ENCODE measurements at places on chromosomes 16 and 17.

GRCh38 chr16:2426941-2427361 lies 2.3 kb upstream of the CCNF start:
- DNase-seq, result no peak

- no peak for DNase-seq
Observed at GRCh38 chr16:4272114-4272956, 488 bp downstream of the TFAP4 start.

- DNase-seq, result no peak
Observed at GRCh38 chr17:46972346-46972745, 6.7 kb downstream of the RPRML start.

DNA sequence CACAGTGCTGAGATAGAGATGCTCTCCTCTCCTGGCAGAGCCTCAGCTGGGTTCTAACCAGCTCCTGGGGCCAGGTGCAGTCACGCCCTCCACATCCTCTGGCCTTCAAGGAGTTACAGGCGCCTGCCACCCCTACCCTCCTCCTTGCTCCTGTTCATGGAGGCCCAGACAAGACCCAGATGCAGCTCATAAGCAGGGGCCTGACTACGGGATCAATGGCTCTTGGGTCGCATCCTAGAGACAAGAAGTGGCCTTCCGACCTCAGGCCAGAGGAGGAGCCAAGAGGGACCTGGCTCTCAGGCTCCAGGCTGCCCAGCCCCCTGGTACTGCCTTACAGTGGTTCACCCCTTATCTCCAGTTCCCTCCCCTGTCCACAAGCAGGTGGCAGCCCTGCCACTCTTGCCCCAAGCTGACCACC lies 23.0 kb downstream of the ARHGAP27 start:
- no peak for DNase-seq

DNA sequence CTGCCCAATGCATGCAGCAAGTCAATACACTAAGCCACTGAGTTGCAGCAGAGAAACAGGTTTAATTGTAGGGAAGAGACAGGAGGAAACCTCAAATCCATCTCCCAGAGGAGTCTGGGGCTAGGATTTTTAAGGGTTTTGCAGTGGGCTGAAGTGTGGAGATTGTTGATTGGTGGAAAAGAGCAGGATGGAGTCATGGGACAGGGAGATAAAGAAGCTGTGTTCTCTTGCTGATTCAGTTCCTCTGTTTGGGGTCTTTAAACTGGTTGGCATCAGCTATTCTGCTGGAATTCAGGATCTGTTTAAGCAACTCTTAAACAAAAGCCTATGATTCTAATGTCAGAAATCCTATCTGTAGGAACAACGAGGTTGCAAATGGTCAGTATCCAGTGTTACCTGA lies 180.8 kb upstream of the CACNG3 start:
- DNase-seq, result no peak

GRCh38 chr16:89633064-89633631 lies 19.7 kb downstream of the DPEP1 start:
- DNase-seq, result no peak

GRCh38 chr16:52537516-52537915 lies 9.4 kb downstream of the TOX3 start:
- no peak for DNase-seq

DNA sequence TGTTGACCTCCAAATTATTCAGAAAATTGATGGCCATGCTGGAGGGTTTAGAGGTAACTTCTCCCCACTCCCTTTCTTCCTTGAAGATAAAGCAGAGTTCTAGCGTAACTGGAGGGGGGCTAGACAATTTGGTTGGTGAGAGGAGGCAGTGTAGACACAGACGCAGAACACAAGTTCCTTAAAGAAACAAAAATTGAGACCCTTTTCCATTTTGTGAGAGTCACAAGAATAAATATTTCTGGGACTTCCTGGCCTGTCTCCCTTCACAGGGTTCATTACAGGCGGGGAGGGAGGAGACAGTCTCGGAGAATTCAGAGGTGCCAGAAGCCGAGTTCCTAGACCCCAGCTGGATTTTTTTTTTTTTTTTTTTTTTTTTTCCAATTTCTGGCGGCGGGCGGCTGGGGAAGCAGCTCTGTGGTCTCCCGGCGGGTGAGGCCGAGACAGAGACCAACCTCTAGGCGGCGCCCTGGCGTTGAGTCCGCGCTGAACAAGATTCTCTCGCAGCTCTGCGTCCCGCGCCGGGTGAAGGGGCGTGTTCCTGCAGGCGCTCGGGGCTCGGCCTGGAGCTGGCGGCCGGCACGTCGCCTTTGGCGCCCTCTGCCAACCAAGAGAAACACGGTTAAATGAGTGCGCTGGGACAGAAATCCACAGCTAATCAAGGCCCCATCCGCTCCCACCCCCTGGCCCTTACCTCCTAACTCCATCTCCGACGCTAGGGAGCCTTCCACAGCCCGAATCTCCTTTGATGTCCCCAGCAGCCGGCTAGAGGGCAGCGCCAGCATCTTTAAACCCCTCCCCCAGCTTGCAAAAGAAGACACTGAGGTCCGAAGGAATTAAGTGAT lies 10.2 kb upstream of the HOXB9 start:
- DNase-seq, result no peak

DNA sequence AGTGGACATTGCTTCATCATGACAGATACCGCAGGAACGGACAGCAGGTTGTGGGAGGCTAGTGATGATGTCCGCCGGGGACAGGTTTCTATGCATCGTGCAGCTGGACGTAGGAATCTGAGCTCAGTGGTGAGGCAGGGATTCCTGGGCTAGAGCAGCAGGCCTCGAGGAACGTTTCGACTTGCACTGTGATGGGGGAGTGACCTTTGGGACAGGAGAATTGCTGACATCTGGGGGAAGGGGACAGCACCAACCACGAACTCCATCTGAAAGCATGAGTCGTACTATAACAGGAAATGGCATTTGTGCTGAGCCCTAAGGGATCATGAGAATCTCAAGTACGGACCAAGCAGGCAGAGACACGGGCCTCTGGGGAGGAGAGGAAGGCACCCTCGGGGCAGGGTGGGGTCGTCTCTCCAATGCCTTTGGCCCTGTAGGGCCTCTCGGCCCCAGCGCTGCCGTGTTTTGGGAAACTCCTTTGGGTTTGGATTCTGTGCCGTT lies 65.8 kb upstream of the ENDOV start:
- no peak for DNase-seq

- DNase-seq, result no peak
Observed at GRCh38 chr17:2028737-2029136, 1.2 kb upstream of the DPH1 start.

- DNase-seq, result no peak
Observed at GRCh38 chr17:41689497-41690299, 1.0 kb downstream of the EIF1 start.

DNA sequence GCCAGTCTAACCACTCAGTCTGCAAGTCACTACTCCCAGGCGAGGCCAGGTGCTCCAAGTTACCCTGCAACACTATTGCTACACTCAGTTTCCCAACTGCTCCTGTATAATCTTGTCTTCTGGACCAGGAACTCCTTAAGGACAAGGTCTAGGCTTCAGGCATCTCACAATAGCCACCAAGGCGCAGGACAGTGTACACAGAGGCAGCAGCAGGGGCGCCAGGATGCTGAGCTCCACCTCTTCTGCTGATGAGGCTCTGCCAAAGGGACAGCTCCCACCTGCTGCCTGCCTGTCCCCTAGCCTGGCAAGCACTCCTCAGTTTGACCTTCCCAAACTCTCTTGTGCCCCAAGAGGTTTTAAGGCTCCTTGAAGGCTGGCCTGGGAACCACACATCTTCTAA lies 3.4 kb downstream of the SLC25A11 start:
- no peak for DNase-seq

DNA sequence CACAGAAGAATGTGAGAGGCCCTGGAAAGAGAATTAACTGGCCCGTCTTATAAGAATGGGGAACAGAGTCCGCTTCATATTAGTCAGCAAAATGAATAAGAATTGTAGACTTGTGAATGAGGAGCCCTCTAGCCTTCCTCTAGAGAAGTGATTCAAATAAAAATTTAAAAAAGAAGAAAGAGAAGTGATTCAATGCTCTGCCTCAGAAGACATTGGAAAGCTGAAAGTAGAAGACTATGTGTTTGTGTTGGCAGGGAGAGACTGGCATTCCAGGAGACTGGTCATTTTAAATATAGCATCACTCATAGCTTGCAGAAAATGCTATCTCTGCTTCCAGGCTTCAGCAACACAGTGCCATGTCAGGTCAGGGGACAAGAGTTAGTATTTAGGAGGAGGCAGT lies 190.6 kb upstream of the HS3ST3A1 start:
- DNase-seq, result no peak

GRCh38 chr17:16288860-16289571 lies 64.3 kb downstream of the CENPV start:
- no peak for DNase-seq

Measured in iPS DF 19.7 (cell line).